GM12892 (cell line): ENCODE measurements at places on chromosomes 5 and 9.
A peak's percentile ranks its signal among the peaks of the same experiment; 100 is the strongest.

DNA sequence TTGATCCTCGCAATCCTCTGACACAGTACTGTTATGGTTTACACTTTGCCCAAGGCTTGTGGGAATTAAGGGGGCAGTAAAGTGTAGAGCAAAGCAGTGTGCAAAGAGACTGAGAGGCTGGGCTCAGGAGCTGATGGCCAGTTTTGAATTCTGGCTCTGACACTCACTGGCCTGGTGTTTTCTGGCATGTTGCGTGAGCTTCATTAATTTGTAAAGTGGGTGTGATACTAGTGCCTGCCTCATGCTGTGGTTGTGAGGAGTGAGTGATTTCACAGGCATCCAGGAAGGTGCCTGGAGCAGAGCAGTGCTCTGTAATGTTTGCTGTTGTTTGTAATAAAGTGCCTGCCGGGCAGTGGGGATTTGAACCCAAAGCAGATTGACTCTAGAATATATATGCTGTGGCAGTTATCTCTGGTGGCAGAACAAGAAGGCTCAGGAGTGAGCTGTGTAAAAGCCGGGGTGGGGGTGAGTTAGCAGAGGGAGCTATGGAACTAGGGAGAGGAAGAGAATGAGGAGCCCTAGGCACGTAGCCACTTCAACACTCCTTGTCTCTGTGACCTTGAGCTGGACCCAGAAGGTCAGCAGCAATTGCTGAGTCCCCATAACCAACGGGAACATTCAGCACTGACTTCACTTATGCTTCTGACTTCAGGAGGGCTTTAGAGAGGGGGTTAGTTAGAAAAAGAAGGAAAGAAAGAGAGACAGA, 108.5 kb downstream of the DOCK2 start:
- DNase-seq: no peak

- no peak for DNase-seq
Observed at GRCh38 chr9:127491516-127491915, 40.2 kb downstream of the LRSAM1 start.

DNA sequence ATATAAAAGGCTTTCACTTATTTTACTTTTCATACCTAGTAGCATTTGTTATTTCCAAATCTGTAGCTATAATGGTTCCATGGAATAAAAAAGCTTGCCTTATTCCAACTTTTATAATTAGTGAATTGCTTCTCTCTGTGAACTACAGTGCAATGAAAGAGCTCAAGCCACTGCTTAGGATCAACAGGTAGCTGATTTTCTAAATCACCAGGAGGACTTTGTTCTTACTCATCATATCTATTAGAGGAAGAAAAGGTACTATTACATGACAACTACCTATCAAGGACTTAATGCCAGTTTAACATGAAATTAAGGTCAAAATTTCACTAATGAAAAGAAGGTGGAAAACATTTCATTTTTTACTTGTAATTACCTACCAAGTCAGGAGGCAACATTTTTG, 414.6 kb downstream of the BNC2 start:
- no peak for DNase-seq

- DNase-seq: no peak
Observed at GRCh38 chr5:180801596-180802324, 846 bp downstream of the MGAT1 start.

DNA sequence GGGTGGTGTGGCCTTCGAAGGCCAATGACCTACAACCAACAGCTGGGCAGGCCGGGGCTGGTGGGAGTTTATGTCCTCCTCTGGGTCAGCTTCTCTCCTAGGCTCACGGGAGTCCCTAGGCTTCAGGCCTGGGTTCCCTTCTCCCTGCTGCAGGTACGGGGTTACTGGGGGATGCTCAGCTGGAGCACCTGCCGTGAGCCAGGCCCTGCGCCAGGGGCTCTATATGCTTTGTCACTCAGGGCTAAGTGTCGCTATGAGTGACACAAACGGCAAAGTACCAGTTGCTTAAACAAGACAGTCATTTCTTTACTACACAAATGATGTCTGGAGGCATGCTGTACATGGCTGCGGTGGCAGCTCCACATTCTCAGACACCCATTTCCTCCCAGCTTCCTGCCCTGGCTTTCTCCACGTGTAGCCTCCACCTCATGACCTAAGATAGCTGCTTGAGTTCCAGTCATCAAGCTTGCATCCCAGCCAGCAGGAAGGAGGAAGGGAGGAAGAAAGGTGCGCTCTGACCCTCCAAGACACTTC, 22.5 kb upstream of the NINJ1 start:
- DNase-seq: peak; percentile 56

DNA sequence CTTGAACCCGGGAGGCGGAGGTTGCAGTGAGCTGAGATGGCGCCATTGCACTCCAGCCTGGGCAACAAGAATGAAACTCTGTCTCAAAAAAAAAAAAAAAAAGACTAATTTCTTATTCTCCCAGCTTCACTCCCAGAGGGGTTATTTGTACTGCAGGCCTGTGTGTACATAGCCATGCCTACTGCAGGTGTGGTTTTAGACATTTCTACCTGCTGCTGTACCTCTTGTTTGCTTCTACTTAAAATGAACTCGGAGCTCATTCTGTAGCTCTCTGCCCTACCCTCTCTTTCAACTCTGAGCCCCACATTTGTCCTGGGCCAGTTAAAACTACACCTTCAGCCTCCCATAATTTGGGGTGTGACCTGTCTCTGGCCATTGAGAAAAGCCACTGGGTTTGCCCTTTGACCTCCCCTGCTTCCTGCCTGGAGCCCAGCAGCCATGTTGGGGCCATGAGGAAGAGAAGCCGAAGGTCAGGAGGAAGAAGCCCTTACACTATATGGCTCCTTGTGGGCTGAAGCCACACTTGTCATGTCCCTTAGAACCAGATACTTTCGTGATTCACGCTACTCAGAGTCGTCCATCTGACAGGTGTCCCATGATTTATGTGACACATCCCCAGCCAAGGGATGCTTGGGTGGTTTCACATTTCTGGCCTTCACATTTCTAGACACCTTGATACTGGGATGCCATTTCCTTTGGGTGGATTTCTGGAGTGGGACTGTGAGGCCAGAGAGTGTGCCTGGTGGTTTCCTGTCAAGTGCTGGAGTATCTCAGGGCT, 9.4 kb upstream of the CARD19 start:
- no peak for DNase-seq

DNA sequence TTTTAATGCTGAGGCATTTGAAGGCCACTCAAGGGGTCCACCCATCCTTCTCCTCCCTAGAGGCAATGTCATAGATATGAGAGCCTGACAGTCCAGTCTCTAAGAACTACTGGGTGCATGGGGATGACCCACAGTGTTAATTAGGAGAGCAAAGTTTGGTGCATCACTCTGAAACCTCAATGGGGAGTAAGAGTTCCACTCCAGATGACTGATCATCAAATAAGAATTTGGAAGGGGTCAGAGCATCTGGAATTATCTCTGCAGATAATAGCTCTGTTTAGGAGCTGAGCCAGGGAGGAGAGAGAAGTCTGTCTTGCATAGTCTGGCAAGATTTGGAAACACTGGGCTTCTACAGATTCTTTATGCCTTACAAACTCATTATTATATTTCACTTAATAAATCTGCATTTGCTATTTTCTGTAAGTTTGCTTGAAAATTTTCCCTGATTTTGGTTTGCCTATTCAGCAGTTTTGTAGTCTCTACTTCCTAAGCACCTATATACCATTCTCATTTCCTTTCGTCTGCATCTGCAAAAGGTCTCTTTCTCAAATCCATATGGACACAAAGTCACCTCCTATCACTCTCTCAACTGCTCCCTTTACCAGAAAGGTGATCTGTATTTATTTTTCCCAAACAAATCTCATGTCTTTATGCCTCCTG, 27.7 kb downstream of the FGF10 start:
- no peak for DNase-seq

DNA sequence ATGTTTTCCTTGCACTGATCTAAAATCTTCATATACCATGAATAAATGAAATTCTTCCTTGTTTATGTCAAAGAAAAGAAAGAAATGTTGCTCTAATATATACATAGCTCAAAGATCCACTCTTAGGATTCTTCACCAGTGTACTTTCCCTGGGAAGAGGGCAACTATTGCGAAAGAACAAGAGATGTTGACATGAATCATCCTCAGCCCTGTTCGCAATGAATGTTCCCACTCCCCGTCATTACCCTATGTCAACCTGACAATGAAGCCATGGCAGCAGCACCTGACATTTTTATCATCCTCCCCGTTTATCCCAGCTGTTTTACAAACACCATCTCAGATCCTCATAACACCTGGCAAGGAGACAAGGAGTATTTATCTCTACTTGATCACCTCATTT, 409.1 kb upstream of the GRIA1 start:
- DNase-seq: no peak

DNA sequence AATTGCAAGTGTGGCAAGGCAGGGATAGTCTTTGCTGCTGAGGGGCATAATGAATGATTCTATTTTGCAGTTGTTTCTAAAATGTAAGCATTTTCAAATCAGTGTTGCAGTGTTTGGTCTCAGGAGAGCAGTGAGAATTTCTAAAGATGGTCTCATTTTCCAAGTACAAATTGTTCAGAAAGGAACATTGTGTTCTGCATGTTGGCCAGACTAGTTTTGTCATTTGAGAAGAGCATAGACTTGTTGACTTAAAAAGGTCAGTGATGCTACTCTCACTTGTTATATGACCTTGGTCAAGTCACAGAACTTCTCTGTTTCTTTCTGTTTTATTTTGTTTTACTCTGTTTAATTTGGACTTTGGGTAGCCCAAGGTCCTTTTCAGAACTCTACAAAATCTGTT, 344.6 kb downstream of the OSTF1 start:
- no peak for DNase-seq

- no peak for DNase-seq
Observed at GRCh38 chr5:22754155-22754554, 99.0 kb downstream of the CDH12 start.

DNA sequence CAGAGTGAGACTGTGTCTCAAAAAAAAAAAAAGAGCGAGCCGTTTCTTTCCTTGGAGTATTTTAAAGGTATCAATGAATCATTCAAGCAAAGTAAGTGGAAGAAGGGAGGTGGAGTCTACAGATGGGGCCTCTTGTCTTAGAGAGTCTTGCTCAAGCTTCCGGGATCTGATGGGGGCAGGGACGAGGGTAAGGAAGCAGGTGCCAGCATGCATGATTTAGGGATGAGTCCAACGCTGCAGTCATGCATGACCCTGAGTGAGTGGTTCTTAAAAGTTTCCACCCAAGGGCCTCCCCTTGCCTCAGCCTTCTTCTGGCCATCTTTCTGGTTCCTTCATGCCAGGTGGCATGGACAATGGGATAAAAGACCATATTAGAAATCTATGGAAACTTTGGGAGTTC, 79.6 kb downstream of the MYO10 start:
- no peak for DNase-seq

DNA sequence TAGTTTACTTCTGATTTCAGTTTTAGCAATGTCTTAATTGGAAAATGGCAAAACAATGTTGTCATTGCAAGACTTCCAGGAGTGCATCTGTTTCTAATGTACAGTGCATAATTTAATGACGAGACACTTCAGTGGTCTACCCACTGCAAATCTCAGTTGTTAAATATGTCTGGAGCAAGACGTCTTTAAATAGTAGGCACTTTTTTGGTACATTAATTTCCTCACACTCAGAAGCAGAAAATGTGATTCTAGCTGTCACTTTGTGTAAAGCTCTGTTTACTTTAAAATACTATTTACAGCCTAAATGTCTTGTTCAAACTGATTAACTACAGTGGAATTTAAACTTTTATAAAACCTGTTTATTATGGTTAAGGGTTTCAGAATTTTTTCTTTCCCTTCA, 815.5 kb downstream of the TLE1 start:
- DNase-seq: no peak

DNA sequence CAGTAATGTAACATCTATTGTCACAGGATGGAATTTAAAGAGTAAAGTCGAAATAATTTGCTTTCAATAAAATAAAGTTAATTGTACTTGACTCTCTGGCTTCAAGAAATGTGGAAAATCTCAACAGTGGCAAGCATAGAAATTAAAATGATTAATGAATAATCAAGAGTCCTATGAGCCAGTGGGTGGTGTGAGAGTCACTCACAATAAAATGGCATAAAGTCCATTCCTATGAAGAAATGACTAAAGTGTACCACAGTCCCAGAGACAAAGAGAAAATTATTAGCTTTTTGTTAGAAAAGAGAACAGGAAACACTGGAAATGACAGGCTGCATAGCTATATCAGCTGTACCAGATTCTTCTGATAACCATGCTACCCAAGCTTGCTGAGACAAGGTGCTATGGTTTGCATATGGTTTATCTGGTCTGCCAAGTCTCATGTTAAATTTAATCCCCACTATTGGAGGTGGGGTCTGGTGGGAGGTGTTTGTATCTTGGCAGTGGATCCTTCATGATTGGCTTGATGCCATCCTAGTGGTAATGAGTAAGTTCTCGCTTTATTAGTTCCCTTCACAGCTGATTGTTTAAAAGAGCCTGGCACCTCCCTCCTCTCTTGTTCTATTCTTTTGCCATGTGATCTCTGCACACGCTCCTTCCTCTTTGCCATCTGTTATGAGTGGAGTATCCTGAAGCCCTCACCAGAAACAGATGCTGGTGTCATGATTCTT, 647.7 kb upstream of the ITGA1 start:
- no peak for DNase-seq

GRCh38 chr5:168073991-168074800, 217.2 kb upstream of the WWC1 start:
- no peak for DNase-seq

DNA sequence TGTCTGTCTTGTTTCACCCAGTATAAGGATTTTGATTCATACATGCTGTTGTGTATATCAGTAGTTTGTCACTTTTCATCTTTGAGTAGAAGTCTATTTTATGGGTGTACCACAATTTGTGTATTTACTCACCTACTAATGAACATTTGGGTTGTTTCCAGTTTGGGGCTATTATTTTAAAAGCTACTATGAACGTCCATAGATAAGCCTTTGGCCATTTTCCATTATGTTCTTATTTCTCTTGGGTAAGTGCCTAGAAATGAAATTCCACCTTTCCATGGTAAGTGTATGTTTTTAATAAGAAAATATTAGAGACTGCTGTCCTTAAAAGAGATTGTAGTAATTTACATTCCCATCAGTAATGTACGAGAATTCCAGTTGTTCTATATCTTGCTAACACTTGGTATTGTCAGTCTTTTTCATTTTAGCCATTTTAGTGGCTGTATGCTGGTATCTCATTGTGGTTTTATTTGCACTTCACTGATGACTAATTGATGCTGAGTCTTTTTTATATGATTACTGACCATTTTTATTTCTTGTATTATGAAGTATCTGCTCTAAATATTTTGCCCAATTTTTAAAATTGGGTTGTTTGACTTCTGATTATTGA, 17.9 kb upstream of the PDE8B start:
- DNase-seq: no peak

DNA sequence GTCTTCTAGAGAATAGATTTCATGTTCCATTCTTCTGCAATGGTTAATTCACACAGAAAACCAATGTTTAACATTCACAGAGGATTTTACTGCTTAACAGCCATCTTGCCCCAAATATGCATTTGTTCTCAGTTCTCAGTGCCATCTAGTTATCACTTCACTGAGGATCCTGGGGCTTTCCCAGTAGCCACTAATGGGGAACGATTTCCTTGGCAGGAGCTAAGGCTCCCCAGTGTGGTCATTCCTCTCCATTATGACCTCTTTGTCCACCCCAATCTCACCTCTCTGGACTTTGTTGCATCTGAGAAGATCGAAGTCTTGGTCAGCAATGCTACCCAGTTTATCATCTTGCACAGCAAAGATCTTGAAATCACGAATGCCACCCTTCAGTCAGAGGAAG, 3.4 kb downstream of the ERAP2 start:
- DNase-seq: no peak

- no peak for DNase-seq
Observed at GRCh38 chr5:119174578-119175163, 103.8 kb downstream of the DMXL1 start.
